ENCODE measurements at places on chromosomes 5 and 9. TPM values are rescaled to one million over a fixed set of nuclear protein-coding genes. Genes with fewer than 3 reads are reported as not detected.

DNA sequence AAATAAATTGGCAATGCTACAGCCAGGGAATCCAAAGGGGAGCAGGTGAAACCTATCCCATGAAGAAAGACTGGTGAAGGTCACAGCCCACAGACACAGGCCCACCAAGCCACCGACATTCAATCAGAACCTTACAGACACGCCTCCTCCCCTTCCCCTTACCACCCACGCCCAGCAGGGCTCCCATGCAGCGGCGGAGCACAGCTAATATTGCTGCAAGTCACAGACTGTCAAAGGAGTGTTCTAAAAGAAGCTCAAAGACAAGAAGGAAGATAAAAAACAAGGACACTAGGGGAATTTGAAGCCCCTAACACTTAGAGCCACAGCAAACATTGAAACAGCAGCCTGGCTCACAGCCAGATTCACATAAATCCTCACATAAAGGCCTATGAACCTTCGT is 91.2 kb downstream of the MED10 start:
- DNase-seq = no peak

- no peak for DNase-seq
Measured at GRCh38 chr9:117377046-117377445, 37.8 kb downstream of the ASTN2 start.

- no peak for DNase-seq
Measured at GRCh38 chr9:104779946-104780535, 16.1 kb downstream of the NIPSNAP3B start.

DNA sequence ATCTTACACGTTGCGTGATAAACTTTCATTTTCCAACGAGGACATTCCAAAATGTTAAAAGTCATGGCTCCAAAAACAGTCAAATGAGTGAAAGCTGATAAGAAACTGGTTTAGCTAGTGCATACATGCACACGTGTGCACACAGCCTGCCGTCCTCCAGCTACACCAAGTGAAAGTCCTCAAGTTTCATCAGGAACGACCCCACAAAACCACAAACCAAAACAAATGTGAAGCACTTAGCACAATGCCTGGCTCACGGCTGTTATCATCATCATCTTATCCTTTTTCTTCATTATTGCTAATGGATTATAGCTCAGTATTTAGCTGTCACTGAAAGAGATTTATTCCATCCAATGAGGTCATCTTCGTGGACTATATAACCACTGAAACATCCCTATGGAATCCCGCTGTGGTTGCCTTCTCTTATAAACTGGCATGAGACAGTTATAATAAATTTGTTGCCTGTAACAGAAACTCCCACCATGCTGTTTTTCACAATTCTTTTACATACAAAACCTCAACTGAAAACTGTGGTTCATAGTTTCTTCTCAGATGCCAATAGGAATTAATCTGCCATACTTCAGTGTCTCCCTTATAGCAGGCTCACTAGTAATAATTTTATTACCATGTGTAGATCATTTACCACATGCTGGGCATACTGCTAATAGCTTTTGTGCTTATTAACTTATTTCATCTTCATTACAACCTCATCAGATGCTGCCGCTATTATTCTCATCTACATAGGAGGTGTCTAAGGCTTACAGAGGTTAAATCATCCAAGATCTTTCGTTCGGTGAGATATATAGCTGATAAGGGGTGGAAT is 56.1 kb downstream of the SAXO1 start:
- no peak for DNase-seq

DNA sequence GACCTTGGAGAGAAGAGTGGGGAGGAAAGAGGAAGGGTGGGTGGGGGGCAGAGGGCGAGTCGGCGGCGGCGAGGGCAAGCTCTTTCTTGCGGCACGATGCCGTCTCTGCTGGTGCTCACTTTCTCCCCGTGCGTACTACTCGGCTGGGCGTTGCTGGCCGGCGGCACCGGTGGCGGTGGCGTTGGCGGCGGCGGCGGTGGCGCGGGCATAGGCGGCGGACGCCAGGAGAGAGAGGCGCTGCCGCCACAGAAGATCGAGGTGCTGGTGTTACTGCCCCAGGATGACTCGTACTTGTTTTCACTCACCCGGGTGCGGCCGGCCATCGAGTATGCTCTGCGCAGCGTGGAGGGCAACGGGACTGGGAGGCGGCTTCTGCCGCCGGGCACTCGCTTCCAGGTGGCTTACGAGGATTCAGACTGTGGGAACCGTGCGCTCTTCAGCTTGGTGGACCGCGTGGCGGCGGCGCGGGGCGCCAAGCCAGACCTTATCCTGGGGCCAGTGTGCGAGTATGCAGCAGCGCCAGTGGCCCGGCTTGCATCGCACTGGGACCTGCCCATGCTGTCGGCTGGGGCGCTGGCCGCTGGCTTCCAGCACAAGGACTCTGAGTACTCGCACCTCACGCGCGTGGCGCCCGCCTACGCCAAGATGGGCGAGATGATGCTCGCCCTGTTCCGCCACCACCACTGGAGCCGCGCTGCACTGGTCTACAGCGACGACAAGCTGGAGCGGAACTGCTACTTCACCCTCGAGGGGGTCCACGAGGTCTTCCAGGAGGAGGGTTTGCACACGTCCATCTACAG is 760 bp downstream of the NPR3 start:
- no peak for DNase-seq

DNA sequence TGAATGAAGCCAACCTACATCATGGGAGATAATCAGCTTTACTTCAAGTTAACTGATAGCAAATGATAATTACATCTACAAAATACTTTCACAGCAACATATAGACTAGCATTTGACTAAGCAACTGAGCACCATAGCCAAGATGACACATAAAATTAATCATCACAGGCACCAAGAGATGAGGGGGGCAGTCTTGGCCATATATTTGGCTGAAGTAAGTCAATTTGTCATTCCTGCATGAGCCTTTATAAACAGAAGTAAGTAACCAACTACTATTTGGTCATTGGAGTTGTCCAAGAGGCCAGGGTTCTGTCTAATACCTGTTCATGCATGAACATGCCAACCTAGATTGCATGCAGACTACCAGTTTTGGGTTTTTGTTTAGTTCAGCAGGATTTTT is 53.6 kb downstream of the PDCD1LG2 start:
- no peak for DNase-seq

DNA sequence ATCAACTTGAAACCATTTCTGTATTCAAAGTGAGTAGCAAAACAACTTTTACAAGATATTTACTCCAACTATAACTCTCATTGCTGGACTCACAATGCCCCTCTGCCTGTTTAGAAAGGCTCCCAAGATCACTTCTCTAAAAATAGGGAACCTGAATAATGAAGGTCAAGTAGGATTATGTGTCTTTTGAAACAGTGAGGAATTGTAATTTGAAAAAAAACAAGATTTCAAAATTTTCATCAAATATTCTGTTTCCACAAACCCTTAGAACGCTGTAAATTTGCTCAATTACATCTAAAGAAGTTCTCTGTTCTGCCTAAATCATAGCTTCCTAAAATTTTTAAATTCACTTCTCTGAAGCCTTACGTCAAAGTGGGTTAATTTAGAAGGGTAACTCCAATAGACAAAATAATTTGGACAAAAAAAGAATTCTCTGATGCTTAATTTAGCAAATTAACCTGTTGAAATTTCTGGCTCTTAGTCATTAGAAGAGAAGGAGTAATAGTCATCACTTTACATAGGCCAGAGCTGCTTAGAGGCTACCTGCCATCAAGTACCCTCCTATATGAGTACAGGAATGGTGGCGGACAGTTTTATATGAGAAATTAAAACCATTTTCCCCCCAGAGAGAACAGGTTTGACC is 4.0 kb downstream of the ELL2 start:
- DNase-seq = no peak

The PCDHA10 gene
- not detected for total RNA-seq

The GABRB2 gene
- total RNA-seq = not detected

The DMAC1 gene
- total RNA-seq = 30.4 TPM

DNA sequence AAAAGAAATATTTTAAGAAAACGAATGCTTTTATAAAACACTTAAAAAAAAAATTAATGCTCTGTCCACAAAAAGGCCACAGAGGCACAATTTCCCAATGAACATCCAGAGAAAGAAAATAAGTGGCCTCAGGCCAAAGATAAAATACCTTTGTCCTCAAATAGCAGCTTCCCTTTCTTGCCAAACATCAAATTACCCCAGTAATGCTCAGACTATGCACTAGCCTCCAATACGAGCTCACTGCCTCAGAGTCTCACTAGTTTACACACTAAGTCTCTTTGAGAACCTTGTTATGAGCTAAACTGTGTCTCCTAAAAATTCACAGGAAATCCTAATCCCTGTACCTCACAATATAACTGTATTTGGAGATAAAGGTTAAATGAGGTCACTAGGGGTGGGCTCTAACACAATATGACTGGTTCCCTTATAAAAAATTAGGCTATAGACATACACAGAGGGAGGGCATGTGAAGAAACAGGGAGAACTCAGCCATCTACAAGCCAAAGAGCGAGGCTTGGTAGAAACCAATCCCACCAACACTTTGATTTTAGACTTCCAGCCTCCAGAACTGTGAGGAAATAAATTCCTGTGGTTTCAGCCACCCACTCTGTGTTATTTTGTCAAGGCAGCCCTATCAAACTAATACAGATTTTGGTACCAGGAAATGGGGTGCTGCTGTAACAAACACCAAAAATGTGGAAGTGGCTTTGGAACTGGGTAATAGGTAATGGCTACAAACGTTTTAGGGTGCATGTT is 4.4 kb downstream of the MPDZ start:
- DNase-seq = no peak

The HEMGN gene
- not detected for total RNA-seq

The GRAMD2B gene
- 8.2 TPM for total RNA-seq

The ZNF367 gene
- 12.8 TPM for total RNA-seq

- DNase-seq = no peak
Measured at GRCh38 chr9:84573083-84573482, 96.4 kb upstream of the NTRK2 start.

GRCh38 chr5:56311306-56311905 is 78.3 kb upstream of the ANKRD55 start:
- DNase-seq = no peak

The BARHL1 gene
- not detected for total RNA-seq

The PCDHGC5 gene
- 0.17 TPM for total RNA-seq

DNA sequence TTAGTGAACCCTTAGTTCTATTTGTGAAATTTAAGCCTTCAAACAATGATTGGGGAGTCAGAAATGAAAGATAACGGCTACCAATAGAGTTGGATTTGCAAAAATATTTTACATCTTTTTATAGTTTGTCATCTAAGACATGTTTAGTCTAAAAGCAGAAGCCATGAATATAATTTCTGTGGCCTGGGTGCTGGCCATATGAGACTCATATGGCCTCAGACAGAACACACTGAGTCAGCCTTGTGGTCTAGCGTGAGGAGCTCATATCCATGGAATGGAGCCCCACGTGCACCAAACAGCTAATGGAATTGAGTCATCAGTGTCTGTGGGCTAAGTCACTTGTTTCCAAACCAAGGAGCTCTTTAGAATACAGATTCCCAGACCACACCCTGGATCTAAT is 240.7 kb upstream of the NREP start:
- no peak for DNase-seq

GRCh38 chr9:130304116-130304515 is 38.6 kb downstream of the HMCN2 start:
- DNase-seq = no peak

The TAF11L10 gene
- not detected for total RNA-seq

DNA sequence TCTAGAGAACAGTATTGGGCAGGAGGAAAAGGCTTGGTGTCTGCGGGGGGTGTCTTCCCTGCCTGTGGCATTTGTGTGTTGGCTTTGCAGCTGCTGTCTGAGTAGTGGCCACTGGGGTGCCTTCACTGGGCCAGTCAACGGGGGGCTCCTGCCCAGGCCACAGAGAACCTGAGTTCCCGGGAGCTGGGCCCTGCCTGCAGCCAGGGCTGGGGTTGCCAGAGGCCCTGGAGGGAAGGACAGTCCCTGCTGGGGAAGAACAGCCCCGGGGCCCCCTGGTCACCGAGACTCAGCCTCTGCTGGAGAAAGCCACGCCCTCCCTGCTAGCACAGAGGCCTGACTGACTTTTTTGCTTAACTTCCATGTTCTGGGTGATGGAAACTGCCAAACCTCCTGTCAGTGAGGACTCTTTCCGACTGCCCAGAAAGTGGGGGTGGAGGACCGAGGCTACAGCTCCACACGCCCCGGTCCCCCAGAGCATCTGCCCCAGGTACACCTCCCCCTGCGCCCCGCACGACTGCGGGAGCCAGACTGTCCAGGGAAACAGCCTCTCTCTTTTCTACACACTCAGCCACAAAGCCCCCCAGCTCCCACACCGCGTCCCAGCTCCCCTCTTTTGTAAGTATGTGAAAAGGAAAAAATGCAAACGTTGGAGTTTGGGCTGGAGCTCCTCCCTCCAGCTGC is 133.4 kb downstream of the DAB2IP start:
- no peak for DNase-seq

DNA sequence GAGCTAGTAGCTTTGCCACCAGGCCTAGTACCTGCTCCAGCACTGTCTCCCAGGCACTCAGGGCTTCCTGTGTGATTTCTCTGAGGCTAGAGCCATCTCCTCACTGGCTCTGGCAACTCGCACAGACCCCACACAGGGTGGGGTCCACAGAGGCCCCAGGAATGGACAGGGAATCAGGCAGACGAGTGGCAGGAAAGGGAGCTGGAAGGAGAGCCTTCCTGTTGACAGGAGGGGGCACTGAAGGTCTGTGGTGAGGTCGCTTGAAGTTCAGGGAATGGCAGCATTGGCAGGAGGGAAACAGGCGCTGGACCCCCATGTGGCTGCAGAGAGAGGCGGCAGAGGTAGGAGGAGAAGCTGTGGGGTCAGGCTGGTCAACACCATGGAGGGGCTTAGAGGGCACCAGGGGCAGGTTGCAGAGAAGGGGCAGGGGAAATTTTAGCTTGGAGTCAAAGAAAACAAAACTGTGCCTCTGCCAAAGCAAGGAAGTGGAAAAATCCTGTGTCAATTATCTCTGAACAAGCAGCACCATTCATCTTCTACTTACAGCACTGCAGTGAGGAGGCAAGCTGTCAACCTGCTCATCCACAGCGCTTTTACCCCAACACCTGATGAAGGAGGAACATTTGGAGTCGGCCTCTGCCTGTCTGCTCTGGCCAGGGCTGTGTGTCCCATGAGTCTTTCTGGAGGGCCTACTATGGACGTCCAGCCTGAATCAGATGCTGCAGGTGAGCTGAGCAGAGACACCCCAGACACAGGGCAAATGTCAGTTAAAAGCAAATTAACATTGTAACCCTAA is 270.2 kb downstream of the FSTL4 start:
- no peak for DNase-seq

- DNase-seq = no peak
Measured at GRCh38 chr5:81817086-81817485, 66.2 kb upstream of the SSBP2 start.

DNA sequence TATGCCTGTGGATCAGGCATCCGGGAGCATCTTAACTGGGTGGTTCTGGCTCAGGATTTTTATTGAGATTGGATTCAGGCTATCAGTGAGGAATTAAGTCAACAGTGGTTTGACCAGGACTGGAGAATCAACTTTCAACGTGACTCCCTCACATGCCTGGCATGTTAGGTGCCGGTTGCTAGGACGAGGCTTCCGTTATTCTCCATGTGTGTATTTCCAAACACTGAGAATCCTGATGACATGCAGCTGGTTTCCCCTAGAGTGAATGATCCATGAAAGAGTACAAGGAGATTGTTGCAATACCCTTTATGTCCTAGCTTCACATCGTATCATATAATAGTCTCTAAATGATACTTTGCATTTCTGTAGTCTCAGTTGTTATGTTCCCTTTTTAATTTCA is 529.2 kb downstream of the ANXA1 start:
- no peak for DNase-seq

The SKP1 gene
- 210 TPM for total RNA-seq

GRCh38 chr9:92963831-92964606 is 16.7 kb downstream of the FGD3 start:
- peak; percentile 84 for DNase-seq

- DNase-seq = no peak
Measured at GRCh38 chr5:111853748-111854147, 96.8 kb upstream of the NREP start.

Measured in natural killer cell treated with Interleukin-12 subunit alpha and Interleukin-12 subunit beta and Interleukin-15 and Interleukin-18, amount 100 ng/mL, for 72 hours (primary cell).